ENCODE measurements at places on chromosomes 5 and 9.

DNA sequence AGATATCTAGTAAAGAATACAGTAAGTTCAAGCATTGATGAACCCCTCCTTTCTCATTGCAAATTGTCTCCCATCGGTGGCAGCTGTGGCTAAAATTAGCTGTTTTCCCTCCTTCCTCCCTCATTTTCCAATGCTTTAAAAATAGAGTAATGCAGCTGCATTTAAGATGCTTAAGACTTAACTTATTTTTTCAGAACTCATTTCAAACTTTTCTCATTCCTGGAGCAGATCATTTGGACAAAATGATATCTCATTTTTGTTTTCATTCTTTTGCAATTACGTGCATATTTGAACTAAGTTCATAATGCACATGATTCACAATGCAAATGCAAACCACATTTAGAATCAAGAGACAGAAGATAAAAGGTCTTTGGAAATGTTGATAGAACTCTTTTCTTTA is 14.6 kb downstream of the HSPB3 start:
- no peak for DNase-seq

DNA sequence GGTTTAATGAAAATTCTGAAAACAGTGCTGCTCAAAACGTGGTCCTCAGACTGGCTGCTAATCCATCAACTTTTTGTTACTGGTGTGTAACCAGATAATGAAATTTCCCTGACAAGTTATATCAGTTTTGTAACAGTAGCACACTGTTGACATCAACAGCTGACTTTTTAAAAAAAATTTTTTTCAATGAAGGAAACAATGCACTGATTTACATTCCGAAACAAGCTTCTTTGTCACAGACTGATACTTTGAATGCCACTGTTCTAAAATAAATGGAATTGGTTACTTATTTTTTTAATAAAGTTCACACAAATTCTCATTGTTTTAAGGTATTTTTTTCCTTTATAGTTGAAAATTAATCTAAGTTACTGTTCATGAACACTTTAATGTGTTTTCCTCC is 169.1 kb downstream of the NIPBL start:
- DNase-seq = no peak

DNA sequence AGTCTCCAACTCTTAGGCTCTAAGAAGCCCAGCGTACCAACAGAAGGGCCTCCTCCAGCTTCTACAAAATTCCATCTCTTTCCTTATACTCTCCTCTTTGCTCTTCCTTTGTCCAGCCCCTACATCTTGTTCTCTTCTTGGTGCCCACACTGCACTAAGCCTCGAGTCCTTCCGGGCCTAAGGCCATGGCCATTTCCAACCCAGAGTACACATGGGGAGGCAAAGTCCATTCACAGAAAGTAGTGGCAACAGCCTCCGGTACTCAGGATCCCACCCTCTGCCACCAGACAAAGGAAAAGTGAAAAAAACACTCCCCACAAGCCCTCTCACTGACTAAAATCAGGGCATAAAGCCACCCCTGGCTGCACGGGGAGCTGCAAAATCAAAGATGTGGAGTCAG is 60.3 kb downstream of the SAXO1 start:
- DNase-seq = no peak

DNA sequence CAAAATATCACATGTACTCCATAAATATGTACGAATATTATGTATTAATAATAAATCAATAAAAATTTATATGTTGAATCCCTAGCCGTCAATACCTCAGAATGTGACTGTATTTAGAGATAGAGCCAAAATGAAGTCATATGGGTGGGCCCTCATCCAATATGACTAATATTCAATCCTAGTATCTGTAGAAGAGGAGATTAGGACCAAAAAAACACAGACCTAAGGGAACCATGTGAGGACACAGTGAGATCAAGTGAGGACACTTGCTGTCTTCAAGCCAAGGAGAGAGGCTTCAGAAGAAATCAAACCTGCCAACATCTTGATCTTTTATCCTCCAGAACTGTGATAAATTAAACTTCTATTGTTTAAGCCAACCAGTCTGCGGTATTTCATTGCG is 3.7 kb upstream of the AMACR start:
- DNase-seq = no peak

GRCh38 chr5:101292199-101292598 is 389.1 kb upstream of the ST8SIA4 start:
- no peak for DNase-seq

DNA sequence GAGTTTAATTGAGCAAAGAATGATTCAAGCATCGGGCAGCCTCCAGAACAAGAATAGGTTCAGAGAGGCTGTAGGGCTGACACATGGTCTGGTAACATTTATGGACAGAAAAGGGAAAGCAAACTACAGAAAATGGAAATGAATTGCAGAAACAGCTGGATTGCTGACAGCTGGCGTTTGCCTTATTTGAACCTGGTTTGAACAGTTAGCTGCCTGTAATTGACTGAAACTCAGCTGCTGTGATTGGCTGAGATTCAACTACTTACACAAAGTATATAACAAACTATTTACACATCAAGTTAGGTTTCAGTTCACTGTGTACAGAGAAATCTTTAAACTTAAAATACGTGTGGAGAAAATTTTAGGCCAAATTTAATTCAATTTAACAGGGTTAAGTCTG is 441.7 kb downstream of the PRELID2 start:
- no peak for DNase-seq

DNA sequence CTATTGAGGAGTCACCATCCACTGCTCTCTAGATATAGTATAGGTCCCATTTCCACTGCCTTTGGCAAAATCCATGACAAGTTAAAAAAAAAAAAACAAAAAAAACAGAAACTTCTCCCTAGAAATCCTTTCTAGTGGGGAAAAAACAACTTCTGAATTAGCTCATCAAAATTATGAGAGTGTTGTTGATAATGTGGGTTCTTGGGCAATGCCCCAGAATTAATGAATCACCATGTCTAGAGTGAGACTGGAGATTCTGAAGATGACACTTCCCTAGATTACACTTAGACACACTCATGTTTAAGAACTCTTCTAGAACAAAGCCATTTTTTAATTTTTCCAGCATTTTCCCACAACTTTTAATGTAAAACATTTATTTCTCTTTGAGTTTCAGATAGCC is 728.0 kb upstream of the C9orf72 start:
- peak; percentile 87 for DNase-seq

DNA sequence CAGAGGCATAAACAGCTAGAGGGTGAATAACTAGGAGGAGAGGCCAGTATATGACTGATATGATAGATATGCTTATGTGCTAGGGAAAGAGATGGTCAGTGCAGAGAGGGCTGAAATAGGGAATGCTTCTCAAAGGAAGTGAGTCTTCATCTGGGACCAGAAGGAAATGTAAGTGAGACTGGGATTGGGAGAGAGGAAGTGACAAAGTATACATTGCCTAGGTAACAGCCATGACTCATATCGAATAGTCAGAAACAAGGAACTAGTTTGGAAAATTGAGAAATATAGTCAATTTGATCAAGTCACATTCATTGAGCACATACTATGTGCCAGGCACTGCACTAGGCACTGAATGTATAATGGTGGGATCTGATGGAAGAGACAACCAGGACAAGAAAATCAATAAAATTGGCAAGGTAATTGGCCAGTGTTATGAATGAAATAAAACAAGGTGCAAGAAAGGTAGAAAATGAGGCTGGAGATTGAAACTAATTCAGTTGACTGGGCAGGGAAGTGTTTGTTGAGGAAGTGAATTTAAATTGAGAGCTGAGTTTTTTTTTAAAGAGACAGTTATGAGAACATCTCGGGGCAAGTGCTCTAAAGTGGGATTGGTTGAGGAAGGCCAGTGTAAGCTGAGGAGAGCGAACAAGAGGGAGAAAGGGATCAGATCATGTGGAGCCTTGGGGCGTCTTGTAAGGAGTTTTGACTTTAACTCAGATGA is 4.3 kb downstream of the ERAP2 start:
- peak; percentile 82 for DNase-seq

- peak; percentile 75 for DNase-seq
Observed at GRCh38 chr5:59174248-59174844, 591.5 kb downstream of the RAB3C start.

GRCh38 chr9:34097865-34098264 is 28.6 kb downstream of the DCAF12 start:
- DNase-seq = no peak

DNA sequence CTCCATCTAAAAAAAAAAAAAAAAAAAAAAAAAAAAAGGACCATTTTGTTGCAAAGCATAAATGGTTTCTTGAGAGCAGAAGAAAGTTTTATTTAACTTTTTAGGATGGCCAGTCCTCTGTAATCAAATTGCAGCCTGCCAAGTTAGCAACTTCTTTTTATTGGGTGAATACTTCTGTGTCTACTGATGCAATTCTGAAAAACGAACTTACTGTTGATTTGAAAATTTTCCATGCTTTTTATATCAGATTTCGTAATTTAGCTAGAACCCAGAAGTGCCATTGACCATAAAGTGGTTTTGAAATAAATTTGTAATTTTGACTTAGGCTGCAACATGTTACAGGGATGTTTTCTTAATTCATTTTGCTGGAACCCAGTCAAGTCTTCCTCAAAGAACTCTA is 269.1 kb upstream of the ACTBL2 start:
- DNase-seq = no peak
